ENCODE measurements at places on chromosomes 3 and 15.

- no peak for DNase-seq
Observed at GRCh38 chr15:81297147-81297572, 26.8 kb downstream of the STARD5 start.

- no peak for DNase-seq
Observed at GRCh38 chr15:90097475-90097874, 4.8 kb downstream of the IDH2 start.

DNA sequence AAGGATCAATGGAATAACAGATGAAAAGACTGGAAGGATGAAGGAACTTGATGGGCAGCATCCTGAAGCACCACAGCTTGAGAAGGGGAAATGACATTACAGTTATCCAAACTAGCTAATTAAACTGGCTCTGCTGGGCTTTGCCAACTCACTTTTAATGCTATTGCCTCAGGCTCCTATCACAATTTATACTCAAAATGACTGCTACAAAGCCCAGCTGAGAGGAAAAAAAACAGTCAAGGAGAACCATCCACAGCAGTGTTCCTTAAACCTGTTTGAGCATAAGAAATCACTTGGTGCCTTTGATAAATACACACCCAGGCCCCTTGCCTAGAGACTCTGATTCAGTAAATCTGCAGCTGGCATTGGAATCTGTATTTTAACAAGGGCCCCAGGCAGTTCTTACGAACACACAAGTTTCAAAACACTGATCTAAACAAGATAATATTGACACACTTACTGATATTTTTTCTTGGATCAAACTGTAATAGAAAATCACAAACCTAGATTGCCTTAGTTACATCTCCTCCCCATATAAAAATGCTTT lies 85.8 kb downstream of the MB21D2 start:
- DNase-seq, result no peak

DNA sequence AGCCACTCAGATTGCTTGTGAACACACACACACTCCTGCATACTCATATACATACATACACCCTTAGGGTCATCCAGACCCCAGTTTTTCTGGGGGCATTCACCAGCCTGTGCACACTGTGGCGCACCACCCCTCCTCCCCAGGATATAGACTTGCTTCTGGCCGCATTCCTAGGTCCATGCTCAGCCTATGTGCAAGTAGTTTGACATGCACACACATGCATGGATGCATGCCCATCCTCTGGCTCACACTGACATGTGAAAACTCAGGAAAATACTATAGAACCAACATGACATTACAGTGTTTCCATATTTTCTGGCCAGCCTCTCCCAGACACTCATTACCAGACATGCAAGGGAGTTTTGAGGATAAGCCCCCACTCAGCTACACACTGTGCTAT lies 79.3 kb upstream of the POLG start:
- no peak for DNase-seq

DNA sequence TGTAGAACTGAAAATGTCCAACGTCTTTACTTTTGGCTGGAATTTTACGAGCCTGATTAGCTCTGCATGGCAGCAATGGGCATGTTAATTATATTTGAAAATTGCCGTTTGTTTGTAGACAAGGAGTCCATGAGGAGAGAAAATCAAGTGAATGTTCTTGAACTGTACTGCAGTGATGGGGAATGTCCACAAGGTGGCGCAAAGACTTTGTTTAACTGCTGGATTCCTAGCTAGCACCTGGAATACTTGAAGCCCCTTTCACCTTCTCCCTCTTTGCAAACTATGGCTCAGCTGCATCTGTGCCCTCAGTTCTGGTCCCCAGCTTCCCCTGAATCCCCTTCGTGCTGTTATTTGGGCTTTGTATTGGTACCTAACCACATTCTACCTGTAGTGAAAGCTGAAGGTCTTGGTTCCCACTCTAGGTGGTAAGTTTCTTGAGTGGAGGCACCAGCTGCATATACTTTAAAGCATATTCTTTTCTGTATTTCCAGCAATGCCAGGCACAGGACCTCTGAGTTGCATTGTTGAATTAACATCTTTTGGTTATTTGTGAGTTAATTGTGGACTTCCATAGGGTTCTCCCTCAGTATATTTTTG lies 25.3 kb downstream of the EXOG start:
- DNase-seq, result peak; percentile 13

GRCh38 chr15:74873756-74874424 lies 725 bp upstream of the SCAMP2 start:
- DNase-seq, result no peak

DNA sequence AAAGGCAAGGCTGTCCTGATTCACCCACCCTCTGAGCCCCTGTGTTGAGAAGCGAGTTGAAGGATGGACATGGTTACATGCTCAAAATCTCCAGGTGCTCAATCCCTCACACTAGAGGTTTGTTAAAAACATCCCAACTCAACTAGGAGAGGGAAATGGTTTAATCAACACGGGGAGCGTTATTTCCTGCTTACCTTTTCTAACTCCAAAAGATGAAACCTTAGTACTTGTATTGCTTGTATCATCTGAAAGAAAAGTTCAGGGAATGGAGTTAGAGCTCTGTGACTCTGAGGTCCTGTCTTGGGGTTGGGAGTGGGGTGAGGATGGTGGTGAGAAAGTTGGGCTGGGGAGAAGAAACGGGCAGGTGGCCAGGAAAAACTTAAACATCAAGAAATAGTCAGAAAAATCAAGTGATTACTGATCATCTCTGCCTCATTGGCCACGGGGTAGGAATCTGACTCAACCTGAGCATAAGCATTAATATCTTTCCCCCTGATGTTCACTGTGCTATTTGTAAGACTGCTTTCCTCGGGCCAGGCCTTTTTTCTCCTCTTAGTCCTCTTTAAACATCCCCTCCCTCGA lies 5.9 kb downstream of the MEIS2 start:
- no peak for DNase-seq

GRCh38 chr15:56471440-56472069 lies 6.6 kb upstream of the MNS1 start:
- no peak for DNase-seq

DNA sequence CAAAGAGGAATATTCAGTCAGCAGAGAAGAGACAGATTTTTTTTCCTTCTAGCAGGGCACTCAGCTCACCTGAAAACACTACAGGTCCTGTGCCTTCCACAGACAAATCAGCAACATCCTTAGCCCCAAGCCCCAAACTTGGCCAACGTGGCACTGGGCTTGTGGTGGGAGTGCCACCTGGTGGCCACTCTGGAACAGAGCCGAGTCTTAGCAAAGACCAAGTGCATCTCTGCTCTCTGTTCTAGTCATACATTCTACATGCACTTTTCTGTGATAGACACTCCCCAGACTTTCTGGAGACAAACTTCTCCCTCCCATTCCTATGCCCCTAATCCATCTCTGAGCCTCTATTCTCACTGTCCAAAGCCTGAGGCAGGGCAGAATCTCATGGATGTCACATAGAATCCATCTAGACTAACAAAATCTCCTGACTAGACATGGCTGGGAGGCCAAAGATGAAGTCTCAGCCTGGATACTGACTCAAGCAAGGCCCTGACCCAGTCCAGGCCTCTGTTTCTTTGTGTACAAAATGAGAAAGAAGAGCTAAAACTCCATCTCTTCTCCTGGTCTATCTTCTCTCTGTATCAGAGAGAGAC lies 5.1 kb upstream of the SEMA7A start:
- peak; percentile 56 for DNase-seq

GRCh38 chr15:76172782-76173181 lies 113.0 kb downstream of the TMEM266 start:
- DNase-seq, result no peak

- no peak for DNase-seq
Observed at GRCh38 chr3:13901935-13902584, 22.2 kb upstream of the WNT7A start.

DNA sequence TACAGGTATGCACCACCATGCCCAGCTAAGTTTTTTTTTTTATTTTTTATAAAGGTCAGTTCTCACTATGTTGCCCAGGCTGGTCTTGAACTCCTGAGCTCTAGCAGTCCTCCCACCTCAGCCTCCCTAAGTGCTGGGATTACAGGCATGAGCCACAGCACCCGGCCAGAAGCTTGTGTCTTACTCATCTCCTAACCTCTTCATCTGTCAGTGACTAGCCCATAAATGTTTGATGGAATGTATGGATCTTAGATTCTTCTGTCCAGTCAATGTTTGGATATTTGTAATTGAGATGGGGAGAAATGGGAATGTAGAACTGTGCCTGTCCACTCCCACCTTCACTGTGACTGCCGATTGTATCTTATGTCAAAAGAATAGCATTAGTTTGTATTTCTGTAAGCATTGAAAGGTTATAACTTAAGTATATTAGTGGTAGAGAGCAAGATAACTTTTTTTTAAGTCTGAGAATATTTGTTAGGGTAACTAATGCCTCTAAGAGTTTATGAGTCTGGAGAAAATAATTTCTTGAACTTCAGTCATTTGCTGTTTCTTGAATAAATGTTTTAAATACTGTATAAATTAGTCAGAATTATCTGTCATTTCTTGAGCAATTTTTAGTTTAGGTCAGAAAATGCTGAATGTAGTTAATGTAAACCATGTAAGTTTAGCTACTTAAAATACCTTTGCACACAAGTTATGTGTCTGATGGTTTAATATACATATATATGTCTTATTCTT lies 215.3 kb upstream of the CGNL1 start:
- DNase-seq, result no peak

DNA sequence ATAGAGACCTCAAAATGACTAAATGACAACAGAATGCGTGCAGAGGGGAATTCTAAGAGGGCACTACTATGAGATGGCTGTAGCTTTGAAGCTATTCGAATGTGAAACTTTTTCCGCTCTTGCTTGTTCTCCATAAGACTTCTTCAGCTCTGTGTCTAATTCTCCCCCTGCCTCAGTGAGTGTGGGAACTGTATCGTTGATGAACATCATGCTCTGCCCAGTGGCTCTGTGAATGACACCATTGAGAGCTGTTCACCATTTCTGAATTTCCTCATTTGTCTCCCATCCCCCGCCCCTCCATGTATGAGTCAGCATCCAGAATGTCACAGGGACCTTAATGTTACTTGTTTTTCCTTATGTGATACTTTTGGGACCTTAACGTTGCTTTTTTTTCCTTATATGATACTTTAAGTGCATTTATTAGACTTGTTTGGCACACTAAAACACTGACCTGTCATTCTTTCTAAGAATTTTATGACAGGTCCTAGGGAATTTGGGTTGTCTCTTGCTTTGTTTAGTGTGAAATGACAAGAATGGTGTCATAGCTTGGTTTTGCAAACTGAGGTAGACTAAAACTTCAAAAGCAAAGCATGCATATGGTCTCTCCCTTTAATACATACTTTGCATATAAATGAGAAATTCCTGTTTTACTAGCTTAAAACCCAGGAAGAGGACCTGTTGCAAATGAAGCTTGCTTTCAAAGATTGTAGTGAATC lies 99.6 kb downstream of the FNDC3B start:
- no peak for DNase-seq

GRCh38 chr15:74317820-74318375 lies 49.5 kb downstream of the CYP11A1 start:
- peak; percentile 65 for DNase-seq

GRCh38 chr15:40421246-40422157 lies 15.9 kb downstream of the IVD start:
- DNase-seq, result no peak

- DNase-seq, result no peak
Observed at GRCh38 chr15:48361685-48362084, 30.5 kb downstream of the DUT start.

DNA sequence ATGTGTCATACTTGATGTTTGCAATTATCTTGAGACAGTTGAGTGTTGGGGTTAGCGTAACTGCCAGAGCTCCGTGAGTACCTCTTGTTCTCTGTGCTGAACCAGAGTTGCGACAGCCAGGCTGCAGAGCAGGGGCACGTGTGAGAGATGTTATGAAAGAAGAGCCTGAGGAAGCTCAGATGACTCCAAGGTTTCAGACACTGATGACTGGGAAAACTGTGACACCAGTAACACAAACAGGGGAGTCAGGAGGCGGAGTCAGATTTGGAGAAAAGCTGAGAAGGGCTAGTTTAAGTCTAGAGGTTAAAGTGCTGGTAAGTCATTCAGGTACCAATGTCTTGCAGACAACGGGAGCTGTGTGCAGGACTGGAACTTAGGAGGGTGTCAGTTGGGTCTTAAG lies 45.0 kb downstream of the BLM start:
- DNase-seq, result no peak

DNA sequence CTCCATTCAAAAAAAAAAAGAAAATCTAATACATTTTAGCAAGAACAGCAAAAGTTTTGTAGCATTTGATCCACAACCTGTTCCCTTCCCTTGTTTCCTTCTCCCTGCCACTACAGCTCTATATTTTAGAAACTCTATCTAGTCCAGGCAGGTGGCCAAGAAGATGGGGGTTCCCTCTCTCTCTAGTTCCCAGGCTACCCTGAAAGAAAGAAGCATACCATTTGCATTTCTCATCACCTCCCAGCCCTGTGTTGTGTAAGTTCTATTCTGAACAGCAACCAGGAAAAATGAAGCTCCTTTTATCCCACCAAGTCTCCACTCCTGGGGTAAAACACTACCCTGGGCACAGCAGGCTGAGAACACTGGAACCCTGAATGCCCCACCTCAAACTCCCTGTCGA lies 100.0 kb downstream of the PCCB start:
- no peak for DNase-seq

- DNase-seq, result no peak
Observed at GRCh38 chr15:86834115-86834863, 754.6 kb downstream of the AGBL1 start.

- no peak for DNase-seq
Observed at GRCh38 chr3:197750858-197751737, 1.4 kb downstream of the FYTTD1 start.

DNA sequence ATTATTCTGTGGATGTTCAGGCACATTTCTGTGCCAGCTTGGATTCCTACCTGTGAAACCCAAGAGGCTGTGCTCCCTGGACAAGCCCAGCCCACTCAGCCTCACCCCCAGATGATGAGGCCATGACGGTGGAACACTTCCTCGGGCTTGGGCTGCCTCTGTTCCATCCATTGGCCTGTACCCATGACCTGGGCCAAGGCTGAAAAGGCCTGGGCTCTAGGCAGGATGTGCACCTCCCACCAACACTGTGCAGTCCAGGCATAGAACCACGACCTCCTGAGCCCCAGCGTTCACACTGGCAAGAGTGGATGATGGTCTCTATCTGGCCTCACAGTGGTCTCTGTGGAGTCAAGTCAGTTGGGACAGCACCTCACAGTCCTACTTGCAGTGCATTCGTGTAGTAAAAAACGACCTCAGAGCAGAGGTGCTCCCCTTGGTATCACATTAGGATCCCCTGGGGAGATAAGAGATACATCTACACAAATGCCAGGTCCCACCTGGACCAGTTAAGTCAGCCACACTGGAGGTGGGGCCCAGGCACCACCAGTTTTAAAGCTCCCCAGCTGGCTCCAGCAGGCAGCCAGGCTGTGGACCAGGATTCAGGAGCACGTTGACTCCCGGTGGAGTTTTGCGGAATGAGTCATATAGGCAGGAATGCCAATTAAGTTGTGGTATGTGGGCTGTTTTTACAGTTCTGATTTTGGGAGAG lies 39.0 kb upstream of the IGF1R start:
- no peak for DNase-seq

- DNase-seq, result no peak
Observed at GRCh38 chr3:194046531-194046930, 89.4 kb upstream of the HES1 start.

DNA sequence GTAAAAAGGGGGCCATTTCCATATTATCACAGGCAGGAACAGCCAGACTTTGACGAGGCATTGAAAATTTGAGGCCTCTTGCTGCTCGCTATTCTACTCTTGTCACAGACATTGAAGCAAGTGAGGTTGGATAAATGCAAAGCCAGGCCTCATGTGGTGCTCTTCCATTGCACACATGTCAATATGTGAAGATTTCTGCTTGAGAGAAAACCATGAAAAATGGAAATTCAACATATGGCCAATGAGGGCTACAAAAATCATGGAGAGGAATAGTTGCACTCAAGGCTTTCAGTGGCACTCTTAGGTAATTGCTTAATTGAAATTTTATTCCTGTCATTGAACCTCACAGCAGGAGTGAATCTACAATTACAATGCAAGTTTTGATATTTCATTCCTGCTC lies 185.6 kb upstream of the MBNL1 start:
- DNase-seq, result peak; percentile 63

Data from NCI-H2107 (cell line).